Naive thymus-derived CD8-positive, alpha-beta T cell (primary cell): ENCODE measurements at places on chromosomes 2 and 18. TPM values are rescaled to one million over a fixed set of nuclear protein-coding genes. Genes with fewer than 3 reads are reported as not detected.

RNF144A gene
- total RNA-seq, result 39.5 TPM

PPIL3 gene
- 41.0 TPM for total RNA-seq

GRCh38 chr2:625415-626333, 51.5 kb downstream of the TMEM18 start:
- H3K27ac ChIP-seq, result no peak overlapping the region
- no peaks in the 10 kb centered on the region for H3K4me1 ChIP-seq
- H3K4me3 ChIP-seq, result no peak overlapping the region
- no peaks in the 10 kb centered on the region for H3K36me3 ChIP-seq
- DNase-seq, result no peak
- no peaks in the 10 kb centered on the region for H3K27me3 ChIP-seq

REG3G gene
- not detected for total RNA-seq

GRCh38 chr18:67938660-67939059, 422.1 kb upstream of the DSEL start:
- no peak for DNase-seq
- H3K27me3 ChIP-seq, result no peaks in the 10 kb centered on the region
- no peak overlapping the region for H3K27ac ChIP-seq
- H3K4me1 ChIP-seq, result no peaks in the 10 kb centered on the region
- H3K36me3 ChIP-seq, result no peaks in the 10 kb centered on the region
- H3K4me3 ChIP-seq, result no peak overlapping the region

DNA sequence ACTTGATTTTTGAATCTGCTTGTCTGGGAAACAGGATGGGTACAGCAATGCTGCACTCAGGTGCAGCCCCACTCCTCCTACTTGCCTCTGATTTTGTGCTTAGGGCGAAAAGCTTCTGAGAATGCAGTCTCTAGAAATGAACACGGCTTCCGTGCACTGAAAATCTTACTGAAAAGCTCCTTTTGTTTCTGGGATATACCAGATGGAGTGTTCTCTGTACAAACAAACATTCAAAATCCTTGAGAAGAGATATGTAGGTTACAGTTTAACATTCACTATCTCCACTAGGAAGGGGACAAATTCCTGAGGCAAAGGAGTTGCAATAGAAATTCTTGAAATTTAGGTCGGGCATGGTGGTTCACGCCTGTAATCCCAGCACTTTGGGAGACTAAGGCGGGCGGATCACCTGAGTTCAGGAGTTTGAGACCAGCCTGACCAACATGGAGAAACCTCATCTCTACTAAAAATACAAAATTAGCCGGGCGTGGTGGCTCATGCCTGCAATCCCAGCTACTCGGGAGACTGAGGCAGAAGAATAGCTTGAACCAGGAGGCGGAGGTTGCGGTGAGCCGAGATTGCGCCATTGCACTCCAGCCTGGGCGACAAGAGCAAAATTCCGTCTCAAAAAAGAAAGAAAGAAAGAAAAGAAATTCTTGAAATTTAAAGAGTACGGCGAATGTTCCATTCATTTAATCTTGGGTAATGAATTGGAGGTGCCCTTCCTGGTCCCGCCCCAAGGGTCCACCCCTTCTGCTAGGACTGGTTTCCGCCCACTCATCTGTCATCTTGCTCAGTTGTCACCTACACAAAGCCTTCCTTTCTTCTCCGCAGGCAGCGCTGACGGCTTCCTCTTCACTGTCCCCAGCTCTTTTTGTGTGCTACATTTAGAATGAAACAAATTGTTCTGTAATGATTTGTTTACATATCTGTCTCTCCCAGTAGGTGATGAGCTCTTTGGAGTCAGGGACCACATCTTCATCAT, 92.4 kb downstream of the SOCS6 start:
- H3K27ac ChIP-seq, result no peak overlapping the region
- H3K27me3 ChIP-seq, result peaks cover 9% of the 10 kb centered on the region
- no peak overlapping the region for H3K4me3 ChIP-seq
- DNase-seq, result no peak
- H3K4me1 ChIP-seq, result no peaks in the 10 kb centered on the region

GRCh38 chr2:42860319-42861094, 68.1 kb upstream of the HAAO start:
- no peak for DNase-seq
- H3K27me3 ChIP-seq, result no peaks in the 10 kb centered on the region
- no peak overlapping the region for H3K4me3 ChIP-seq
- no peak overlapping the region for H3K27ac ChIP-seq
- H3K36me3 ChIP-seq, result no peaks in the 10 kb centered on the region

LHCGR gene
- total RNA-seq, result not detected

CCBE1 gene
- total RNA-seq, result not detected

- no peak overlapping the region for H3K27ac ChIP-seq
- H3K27me3 ChIP-seq, result peaks cover 9% of the 10 kb centered on the region
- no peaks in the 10 kb centered on the region for H3K36me3 ChIP-seq
- H3K4me3 ChIP-seq, result no peak overlapping the region
- no peaks in the 10 kb centered on the region for H3K4me1 ChIP-seq
Observed at GRCh38 chr18:25038261-25038660, 313.7 kb downstream of the ZNF521 start.

GRCh38 chr2:3102081-3102921, 275.3 kb downstream of the EIPR1 start:
- H3K27ac ChIP-seq, result no peak overlapping the region
- no peaks in the 10 kb centered on the region for H3K4me1 ChIP-seq
- no peak for DNase-seq
- no peaks in the 10 kb centered on the region for H3K36me3 ChIP-seq
- H3K27me3 ChIP-seq, result peaks cover 26% of the 10 kb centered on the region

GORASP2 gene
- 66.0 TPM for total RNA-seq

- H3K4me1 ChIP-seq, result no peaks in the 10 kb centered on the region
- H3K27me3 ChIP-seq, result no peaks in the 10 kb centered on the region
- H3K27ac ChIP-seq, result no peak overlapping the region
- no peaks in the 10 kb centered on the region for H3K36me3 ChIP-seq
Observed at GRCh38 chr18:38883111-38883510, 1317.5 kb upstream of the CELF4 start.

DNA sequence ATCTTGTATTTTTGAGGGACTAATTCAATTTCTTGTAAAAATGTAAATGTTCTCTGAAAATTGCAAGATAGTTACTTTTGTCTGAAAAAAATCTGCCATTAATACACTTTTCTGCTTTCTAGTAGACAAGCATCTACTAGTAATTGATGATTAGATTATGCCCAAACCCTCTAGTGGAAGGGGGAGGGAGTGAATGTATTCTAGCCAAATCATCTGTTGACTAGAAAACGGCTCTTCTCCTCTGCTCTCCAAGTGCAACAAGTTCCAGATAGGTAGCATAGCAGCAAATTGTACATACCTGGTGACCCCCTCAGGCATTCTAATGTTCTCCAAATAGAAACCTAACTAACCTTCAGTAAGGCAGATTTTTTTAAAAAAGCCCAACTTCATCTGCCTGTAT, 58.6 kb downstream of the RELCH start:
- H3K36me3 ChIP-seq, result peaks cover 3% of the 10 kb centered on the region
- H3K27ac ChIP-seq, result no peak overlapping the region
- no peak for DNase-seq
- H3K27me3 ChIP-seq, result no peaks in the 10 kb centered on the region
- H3K4me1 ChIP-seq, result no peaks in the 10 kb centered on the region

PUM2 gene
- 175 TPM for total RNA-seq

GRCh38 chr2:20507166-20507692, 60.4 kb downstream of the RHOB start:
- H3K4me3 ChIP-seq, result no peak overlapping the region
- no peak for DNase-seq

GRCh38 chr2:26969077-26969844, 1.2 kb upstream of the MAPRE3 start:
- peaks cover 18% of the 10 kb centered on the region for H3K4me1 ChIP-seq
- H3K4me3 ChIP-seq, result peak overlapping the region; percentile 73
- DNase-seq, result no peak
- no peaks in the 10 kb centered on the region for H3K36me3 ChIP-seq

DNA sequence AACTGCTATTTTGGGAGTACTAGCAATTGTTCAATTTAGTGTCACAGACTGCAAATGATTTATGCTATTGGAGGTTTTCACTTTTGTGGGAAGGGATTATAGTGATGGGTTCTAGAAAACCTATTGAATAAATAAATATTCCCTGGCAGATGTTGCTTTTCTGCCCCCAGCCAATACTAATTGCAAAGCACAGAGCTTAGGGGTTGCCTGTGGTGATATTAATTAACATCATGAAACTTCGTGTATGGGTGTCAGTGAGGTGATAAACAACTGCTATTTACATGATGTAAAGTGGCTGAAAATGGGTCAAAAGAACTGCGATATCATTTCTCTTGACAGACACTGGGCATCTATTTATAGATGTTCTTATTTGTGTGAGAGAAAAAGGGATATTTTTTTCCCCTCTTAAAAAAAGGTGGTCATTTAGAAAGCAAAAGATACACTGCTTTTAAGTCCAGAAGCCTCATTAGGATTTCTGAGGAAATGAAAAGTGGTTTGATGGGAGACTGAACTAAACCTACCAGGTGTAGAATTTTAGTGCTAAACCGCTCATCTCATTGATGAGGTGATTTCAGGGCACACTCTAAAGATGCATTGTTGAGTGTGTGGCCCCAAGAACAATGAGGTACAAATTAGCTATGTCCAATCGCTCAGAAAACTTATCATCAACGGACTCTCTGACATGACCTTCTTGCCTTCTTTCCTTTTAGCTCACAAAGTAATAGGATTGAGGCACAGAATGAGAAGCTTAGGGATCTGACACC, 116.7 kb upstream of the CHST9 start:
- H3K27me3 ChIP-seq, result no peaks in the 10 kb centered on the region
- H3K36me3 ChIP-seq, result no peaks in the 10 kb centered on the region
- no peak for DNase-seq
- H3K4me3 ChIP-seq, result no peak overlapping the region
- H3K4me1 ChIP-seq, result no peaks in the 10 kb centered on the region

- no peak overlapping the region for H3K4me3 ChIP-seq
- H3K4me1 ChIP-seq, result no peaks in the 10 kb centered on the region
- no peak overlapping the region for H3K27ac ChIP-seq
- no peaks in the 10 kb centered on the region for H3K27me3 ChIP-seq
- DNase-seq, result no peak
Observed at GRCh38 chr2:188189356-188189755, 102.3 kb upstream of the GULP1 start.

LYG1 gene
- total RNA-seq, result 3.8 TPM

ONECUT2 gene
- not detected for total RNA-seq

VWA3B gene
- not detected for total RNA-seq

SIX2 gene
- total RNA-seq, result not detected

- no peak for DNase-seq
- H3K27ac ChIP-seq, result no peak overlapping the region
- no peaks in the 10 kb centered on the region for H3K36me3 ChIP-seq
- H3K4me1 ChIP-seq, result no peaks in the 10 kb centered on the region
- peaks cover 5% of the 10 kb centered on the region for H3K27me3 ChIP-seq
Observed at GRCh38 chr18:24536326-24536725, 75.9 kb downstream of the HRH4 start.

DNA sequence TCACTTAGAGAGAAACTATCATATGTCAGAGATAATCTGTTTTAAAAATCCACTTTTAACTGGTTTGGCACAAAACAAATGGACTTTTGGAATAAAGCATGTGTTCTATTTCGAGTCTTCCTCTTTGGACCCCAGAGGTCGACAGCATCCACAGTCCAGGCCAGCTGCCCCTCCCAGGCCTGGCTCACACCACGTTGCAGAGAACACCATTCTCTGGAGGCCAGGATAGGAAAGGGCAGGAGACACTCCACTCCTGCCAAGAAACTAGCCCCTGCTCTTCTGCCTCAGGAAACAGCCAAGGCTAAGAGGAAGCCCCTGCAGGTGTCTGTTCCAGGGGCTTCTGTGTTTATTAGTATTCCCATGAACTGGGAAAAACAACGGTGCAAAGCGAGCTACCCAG, 456.6 kb upstream of the ID2 start:
- H3K4me1 ChIP-seq, result peaks cover 10% of the 10 kb centered on the region
- H3K27ac ChIP-seq, result no peak overlapping the region
- DNase-seq, result no peak
- no peaks in the 10 kb centered on the region for H3K27me3 ChIP-seq

DNA sequence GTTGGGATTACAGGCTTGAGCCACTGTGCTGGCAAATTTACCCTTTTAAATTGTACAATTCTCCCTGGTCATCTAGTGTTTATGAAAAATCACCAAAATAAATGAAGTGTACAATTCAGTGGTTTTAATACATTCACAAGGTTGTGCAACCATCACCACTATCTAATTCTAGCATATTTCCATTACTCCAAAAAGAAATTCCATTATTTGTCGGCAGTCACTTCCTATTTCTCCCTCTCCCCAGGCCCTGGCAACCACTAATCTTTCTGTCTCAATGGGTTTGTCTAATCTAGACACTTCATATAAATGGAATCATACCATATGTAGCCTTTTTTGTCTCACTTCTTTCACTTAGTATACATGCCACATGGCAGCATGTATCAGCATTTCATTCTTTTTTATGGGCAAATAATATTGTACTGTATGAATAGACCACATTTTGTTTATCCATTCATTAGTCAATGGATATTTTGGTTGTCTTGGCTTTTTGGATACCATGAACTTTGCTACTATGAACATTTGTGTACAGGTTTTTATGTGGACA, 12.6 kb upstream of the POLE4 start:
- no peak overlapping the region for H3K4me3 ChIP-seq
- peaks cover 10% of the 10 kb centered on the region for H3K36me3 ChIP-seq

MALL gene
- total RNA-seq, result 0.88 TPM

ANKRD30BL gene
- 0.39 TPM for total RNA-seq

GRCh38 chr2:29307519-29307918, 192.3 kb downstream of the CLIP4 start:
- H3K4me3 ChIP-seq, result no peak overlapping the region
- no peaks in the 10 kb centered on the region for H3K4me1 ChIP-seq
- H3K36me3 ChIP-seq, result no peaks in the 10 kb centered on the region
- DNase-seq, result no peak
- peaks cover 41% of the 10 kb centered on the region for H3K27me3 ChIP-seq

SCYGR4 gene
- total RNA-seq, result not detected

RGPD4 gene
- total RNA-seq, result 0.83 TPM

DNA sequence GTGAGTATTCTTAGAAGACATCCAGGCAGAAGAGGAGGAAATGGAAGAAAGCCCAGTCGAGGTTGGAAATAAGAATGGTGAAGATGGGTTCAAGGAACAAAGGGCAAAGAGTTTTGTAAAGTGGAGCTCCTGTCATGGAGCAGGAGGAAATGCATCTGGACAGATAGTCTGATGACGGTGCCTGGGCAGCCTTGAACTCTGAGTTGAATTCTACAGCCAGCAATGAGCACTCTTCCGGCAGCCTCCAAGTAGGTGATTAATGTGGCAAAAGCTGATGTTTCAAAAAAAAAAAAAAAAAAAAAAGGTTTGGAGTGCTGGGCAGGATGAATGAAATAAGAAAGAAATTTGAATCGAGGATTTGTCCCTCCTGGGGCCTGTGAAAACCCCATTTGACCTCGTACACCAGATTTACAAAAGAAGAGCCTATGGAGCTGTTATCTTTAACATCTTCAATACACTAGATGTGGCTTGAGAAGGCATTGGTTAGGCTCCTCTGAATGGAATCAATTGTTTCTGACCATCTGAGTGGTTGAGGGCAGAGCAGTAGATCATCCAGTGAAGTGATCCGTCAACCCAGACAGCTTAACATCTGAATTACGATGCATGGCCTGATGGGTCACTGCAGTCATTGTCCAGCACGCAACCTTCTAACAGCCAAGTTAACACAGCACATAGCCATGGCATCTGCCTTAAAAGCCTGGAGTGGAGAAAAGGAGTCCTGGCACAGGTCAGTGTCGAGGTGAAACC, 449.7 kb downstream of the TXNL1 start:
- H3K4me3 ChIP-seq, result no peak overlapping the region
- H3K4me1 ChIP-seq, result no peaks in the 10 kb centered on the region

GRCh38 chr2:205060269-205060668, 515.0 kb downstream of the PARD3B start:
- no peaks in the 10 kb centered on the region for H3K4me1 ChIP-seq
- H3K36me3 ChIP-seq, result peaks cover 20% of the 10 kb centered on the region
- no peak overlapping the region for H3K4me3 ChIP-seq
- no peak overlapping the region for H3K27ac ChIP-seq
- H3K27me3 ChIP-seq, result no peaks in the 10 kb centered on the region

FBLN7 gene
- 10.3 TPM for total RNA-seq
